Upper lobe of left lung (tissue), 6 donors: ENCODE measurements at places on chromosomes 2 and 18. TPM values are rescaled to one million over a fixed set of nuclear protein-coding genes. Genes with fewer than 3 reads are reported as not detected.

DNA sequence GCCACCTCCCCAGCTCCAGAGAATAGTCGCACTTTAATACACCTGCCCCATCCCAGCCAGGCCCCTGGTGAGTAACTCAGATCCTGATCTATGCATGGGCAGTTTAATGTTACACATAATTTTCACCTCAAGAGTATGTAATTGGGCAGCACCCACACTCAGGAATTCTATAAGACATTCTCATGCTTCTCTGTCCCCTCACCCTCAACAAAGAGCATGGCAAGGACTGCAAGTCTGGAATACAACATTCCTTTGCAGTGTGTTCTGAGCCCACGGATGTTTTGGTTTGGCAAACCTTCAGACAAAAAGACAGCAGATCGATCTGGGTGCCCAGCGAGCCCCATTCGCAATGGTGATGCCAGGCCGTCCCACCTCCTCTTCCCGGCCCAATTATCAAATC lies 4.9 kb upstream of the SLC14A1 start:
- no peaks in the 10 kb centered on the region for H3K4me1 ChIP-seq
- H3K27me3 ChIP-seq: no peaks in the 10 kb centered on the region
- no peak for DNase-seq
- no peaks in the 10 kb centered on the region for H3K36me3 ChIP-seq
- H3K27ac ChIP-seq: no peak overlapping the region
- no peak overlapping the region for H3K4me3 ChIP-seq

DNA sequence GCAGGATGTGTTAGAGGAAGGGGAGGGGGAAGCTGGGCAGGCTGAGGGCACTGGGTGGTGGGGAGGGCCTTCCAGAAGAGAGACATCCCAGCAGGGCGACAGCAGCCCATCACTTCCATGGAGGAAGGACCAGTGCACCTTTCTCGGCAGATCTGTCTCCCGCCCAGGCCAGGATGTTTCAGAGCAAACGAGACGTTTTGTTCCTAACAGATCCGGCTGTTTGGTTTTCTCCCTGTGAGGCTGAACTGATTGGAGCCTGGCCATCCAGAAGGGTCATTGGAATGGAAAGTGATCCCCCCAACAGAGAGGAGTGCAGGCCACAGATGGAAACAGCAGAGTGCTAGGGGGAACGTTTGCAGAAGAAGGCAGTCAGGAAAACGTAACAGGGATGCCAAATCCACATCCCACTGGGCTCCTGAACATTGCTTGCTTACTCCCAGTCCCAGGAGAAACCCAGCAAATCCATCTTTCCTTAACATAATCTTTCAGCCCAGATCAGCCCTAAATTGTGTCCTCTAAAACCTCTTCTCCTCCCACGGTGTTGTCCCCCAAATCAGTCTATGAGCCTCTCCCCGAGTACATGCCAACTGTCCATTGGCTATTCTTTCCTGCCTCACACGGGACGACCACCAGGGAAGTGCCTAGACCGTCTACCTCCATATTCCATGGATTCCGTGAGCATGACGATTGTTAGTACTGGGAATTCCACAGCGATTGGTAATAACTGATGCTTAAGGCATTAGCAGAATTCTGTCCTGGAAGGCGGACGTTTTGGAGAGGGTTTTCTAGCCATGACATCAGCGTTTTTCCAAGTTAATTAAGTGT lies 126.8 kb downstream of the SEPTIN10 start:
- no peaks in the 10 kb centered on the region for H3K27me3 ChIP-seq
- H3K4me1 ChIP-seq: peaks cover 20% of the 10 kb centered on the region

Gene ACOXL
- 43.3 TPM for total RNA-seq

Gene TUBB8B
- total RNA-seq: 0.34 TPM

DNA sequence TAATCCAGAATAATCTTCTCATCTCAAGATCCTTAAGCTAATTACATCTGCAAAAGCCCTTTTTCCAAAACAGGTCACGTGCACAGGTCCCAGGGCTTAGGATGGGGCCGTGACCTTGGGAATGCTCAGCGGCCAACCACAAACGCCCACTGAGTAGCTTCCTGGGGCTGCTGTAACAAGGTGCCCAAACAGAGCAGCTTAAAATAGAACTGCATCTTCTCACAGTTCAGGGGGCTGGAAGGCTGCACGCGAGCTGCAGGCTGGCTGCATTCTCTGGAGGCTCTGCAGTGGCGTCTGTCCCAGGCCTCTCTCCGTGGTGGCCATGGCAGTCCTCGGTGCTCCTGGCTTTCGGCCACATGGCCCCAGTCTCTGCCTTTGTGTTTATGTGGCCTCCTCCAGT lies 31.9 kb downstream of the ADI1 start:
- H3K36me3 ChIP-seq: peaks cover 1% of the 10 kb centered on the region
- H3K4me3 ChIP-seq: no peak overlapping the region
- DNase-seq: peak; percentile 12
- H3K27ac ChIP-seq: no peak overlapping the region
- H3K27me3 ChIP-seq: no peaks in the 10 kb centered on the region
- H3K4me1 ChIP-seq: no peaks in the 10 kb centered on the region

DNA sequence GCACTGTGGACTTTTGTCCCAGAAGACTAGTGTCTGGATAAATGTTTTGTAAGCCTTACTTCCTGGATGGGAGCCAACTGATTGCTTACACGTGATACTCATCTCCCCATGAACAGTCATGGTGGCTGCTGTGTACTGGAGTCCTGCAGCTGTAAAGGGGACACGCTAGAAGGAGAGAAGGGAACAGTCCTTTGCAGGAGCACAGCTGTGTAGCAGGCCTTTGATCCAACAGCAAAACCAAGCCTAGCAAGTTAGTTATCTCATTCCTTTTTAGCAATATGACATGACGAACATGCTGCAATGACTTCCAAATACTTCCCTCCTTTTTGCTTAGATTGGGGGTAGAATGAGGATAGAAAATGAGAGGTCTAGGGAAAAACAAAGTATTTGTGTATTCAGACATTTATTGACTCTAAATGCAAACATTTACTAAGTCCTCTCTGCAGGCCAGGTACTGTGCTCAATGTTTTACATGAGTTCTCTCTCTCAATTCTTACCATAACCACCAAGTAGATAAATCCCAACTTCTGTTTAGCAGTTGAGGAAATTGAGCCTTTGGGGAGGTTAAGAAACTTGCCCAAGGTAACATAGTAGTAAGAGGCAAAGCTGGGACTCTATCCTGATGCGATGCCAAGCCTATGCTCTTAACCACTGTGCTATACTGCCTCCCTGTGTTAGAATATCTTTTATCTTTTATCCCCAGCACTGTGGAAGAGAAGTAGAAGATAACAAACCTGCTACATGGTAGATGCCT lies 55.4 kb upstream of the CD28 start:
- H3K4me1 ChIP-seq: peaks cover 44% of the 10 kb centered on the region
- DNase-seq: peak; percentile 59
- no peaks in the 10 kb centered on the region for H3K27me3 ChIP-seq
- H3K36me3 ChIP-seq: no peaks in the 10 kb centered on the region
- H3K4me3 ChIP-seq: no peak overlapping the region
- peak overlapping the region; percentile 60 for H3K27ac ChIP-seq

GRCh38 chr2:62409442-62409841 lies 96.6 kb downstream of the TMEM17 start:
- DNase-seq: no peak
- no peak overlapping the region for H3K4me3 ChIP-seq
- no peak overlapping the region for H3K27ac ChIP-seq
- no peaks in the 10 kb centered on the region for H3K27me3 ChIP-seq

DNA sequence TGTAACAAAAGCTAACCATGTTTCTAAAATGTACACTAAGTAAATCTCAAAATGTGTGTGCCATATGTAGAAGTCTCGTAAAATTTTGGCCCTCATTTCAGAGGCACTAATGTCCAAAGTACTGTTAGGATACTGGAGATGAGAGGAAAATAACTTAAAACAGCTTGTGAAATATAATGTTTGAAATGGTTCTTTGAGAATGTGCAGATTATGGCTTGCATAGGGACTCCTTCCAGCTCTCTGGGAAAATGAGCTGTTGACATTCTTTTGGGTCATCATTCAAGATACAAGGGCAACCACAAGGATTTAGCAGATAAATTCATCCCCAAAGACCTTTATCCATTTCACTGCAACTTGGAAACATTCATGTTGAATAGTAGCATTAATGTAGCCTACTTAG lies 38.1 kb upstream of the OTX1 start:
- DNase-seq: no peak
- H3K36me3 ChIP-seq: no peaks in the 10 kb centered on the region
- H3K4me1 ChIP-seq: no peaks in the 10 kb centered on the region
- H3K27ac ChIP-seq: no peak overlapping the region

DNA sequence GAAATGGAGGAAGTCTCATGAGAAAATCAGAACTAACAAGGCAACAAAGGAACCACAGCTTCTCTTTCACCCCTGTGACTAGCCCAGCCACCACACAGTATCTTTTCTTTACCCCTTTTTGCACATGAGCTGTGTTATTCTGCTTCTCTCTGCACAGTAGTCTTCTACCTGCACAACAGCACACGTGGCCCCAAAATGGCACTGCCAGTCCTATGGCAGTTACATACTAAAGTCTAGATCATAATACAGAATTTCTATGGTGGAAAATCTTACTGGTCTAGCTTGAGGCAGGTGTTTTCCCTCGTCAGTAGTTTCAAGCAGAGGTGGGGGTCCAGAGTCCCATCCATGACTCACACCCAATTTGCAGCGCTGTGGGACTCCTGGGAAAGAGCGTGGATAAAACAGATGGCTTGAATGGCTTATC lies 177.7 kb downstream of the DIS3L2 start:
- DNase-seq: no peak
- no peak overlapping the region for H3K27ac ChIP-seq
- no peaks in the 10 kb centered on the region for H3K4me1 ChIP-seq
- no peaks in the 10 kb centered on the region for H3K27me3 ChIP-seq

- no peaks in the 10 kb centered on the region for H3K36me3 ChIP-seq
- peaks cover 6% of the 10 kb centered on the region for H3K4me1 ChIP-seq
- H3K27ac ChIP-seq: no peak overlapping the region
- DNase-seq: no peak
- no peak overlapping the region for H3K4me3 ChIP-seq
- no peaks in the 10 kb centered on the region for H3K27me3 ChIP-seq
Observed at GRCh38 chr2:9135822-9136558, 70.6 kb upstream of the ASAP2 start.

GRCh38 chr18:29560270-29560669 lies 1383.3 kb upstream of the CDH2 start:
- H3K4me1 ChIP-seq: no peaks in the 10 kb centered on the region
- no peak overlapping the region for H3K27ac ChIP-seq
- no peaks in the 10 kb centered on the region for H3K27me3 ChIP-seq

Gene SLC4A3
- total RNA-seq: 14.7 TPM

Gene AAK1
- 70.1 TPM for total RNA-seq

DNA sequence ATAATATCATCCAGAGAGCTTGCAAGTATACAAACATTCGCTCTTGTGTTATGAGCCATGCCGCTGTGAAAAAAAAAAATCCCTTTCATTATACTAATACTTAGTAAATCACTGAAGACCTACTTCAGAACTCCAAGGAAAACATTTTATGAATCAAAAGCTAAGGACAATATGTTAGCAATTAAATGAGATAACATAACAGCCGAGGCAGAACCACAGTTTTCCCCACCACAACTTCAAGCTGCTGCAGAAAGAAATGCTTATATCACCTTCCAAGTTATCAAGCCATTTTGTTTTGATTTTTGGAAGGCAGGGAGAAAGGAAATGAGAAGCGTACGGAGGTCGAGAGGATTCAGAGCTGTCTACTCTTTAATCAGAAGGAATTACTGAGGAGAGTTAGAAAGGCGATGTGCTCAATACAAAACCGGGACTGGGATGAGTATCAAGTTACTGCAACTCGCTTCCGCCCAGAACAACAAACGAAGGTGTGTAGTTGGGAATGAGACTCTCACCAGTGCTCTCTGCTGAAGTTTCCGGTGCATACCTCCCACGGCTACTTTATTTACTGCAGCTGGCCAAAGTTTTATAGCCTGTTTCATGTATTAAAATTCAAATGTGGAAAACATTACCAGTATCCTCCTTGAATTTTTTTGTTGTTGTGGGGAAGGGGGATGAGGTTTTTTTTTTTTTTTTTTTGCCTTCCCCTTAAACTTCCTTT lies 292.2 kb upstream of the CCDC68 start:
- H3K36me3 ChIP-seq: no peaks in the 10 kb centered on the region
- H3K27me3 ChIP-seq: no peaks in the 10 kb centered on the region
- no peak overlapping the region for H3K27ac ChIP-seq
- no peak overlapping the region for H3K4me3 ChIP-seq
- DNase-seq: no peak

DNA sequence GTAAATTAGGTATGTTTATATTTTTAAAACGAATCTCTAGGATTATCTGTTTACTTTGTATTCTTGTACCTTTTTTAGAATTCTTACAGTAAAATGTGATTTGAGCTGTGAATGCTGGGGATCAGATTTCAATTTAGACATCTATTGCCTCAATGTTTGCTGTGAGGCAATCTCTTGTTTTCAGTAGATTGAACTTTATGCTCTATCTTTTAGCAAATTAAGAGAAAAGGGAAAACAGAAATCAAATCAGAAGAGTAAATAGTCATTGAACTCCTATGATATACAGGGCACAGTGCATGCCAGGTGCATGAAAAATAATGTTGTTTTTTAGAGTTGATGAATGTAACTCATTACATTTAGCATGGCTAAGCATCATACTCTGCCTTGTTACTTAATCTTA lies 39.5 kb downstream of the ZC3H6 start:
- no peaks in the 10 kb centered on the region for H3K27me3 ChIP-seq
- DNase-seq: no peak
- no peak overlapping the region for H3K27ac ChIP-seq
- no peaks in the 10 kb centered on the region for H3K36me3 ChIP-seq
- H3K4me1 ChIP-seq: no peaks in the 10 kb centered on the region
- no peak overlapping the region for H3K4me3 ChIP-seq
